ENCODE measurements at places on chromosomes 1 and 21.
A peak's percentile ranks its signal among the peaks of the same experiment; 100 is the strongest.

DNA sequence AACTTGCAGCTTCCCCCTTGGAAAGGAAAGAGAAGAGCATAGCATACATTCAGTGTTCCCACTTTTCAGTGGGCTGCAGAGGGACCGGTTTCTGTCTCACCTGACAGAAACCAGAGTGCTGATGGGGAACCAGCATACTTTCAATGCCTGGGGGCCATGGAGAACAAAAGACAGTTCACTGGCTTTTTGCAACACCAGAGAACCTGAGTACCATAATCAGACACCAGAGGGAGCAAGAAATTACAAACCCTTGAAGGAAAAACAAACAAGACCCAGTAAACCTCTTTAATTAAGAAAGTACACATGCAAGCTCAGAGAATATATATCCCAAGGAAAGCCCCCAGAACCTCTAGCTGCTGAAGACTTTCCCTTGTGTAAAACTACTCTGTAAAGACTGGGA is 51.1 kb downstream of the CSMD2 start:
- no peaks in the 10 kb centered on the region for H3K36me3 ChIP-seq
- H3K27ac ChIP-seq, result no peak overlapping the region
- DNase-seq, result peak; percentile 30
- H3K4me1 ChIP-seq, result no peaks in the 10 kb centered on the region
- no peak overlapping the region for H3K4me3 ChIP-seq

GRCh38 chr1:84086189-84086588 is 57.9 kb upstream of the PRKACB start:
- H3K27me3 ChIP-seq, result no peaks in the 10 kb centered on the region
- peaks cover 12% of the 10 kb centered on the region for H3K4me1 ChIP-seq
- H3K4me3 ChIP-seq, result no peak overlapping the region
- no peaks in the 10 kb centered on the region for H3K36me3 ChIP-seq
- no peak overlapping the region for H3K27ac ChIP-seq

GRCh38 chr1:40784771-40785151 is 1.2 kb downstream of the KCNQ4 start:
- no peaks in the 10 kb centered on the region for H3K36me3 ChIP-seq
- no peak overlapping the region for H3K27ac ChIP-seq
- DNase-seq, result peak; percentile 47
- peaks cover 4% of the 10 kb centered on the region for H3K4me1 ChIP-seq

- H3K27ac ChIP-seq, result peak within 1 kb of the TSS; percentile 79
- H3K4me1 ChIP-seq, result peaks cover 23% of the 10 kb centered on the region
- peak; percentile 81 for DNase-seq
- no peaks in the 10 kb centered on the region for H3K27me3 ChIP-seq
Measured at GRCh38 chr21:39348355-39349210, at the start of gene HMGN1. Gene HMGN1, minus strand, starts transcription at chr21:39349088. Its CDS starts 171 bp downstream, at chr21:39348917.

DNA sequence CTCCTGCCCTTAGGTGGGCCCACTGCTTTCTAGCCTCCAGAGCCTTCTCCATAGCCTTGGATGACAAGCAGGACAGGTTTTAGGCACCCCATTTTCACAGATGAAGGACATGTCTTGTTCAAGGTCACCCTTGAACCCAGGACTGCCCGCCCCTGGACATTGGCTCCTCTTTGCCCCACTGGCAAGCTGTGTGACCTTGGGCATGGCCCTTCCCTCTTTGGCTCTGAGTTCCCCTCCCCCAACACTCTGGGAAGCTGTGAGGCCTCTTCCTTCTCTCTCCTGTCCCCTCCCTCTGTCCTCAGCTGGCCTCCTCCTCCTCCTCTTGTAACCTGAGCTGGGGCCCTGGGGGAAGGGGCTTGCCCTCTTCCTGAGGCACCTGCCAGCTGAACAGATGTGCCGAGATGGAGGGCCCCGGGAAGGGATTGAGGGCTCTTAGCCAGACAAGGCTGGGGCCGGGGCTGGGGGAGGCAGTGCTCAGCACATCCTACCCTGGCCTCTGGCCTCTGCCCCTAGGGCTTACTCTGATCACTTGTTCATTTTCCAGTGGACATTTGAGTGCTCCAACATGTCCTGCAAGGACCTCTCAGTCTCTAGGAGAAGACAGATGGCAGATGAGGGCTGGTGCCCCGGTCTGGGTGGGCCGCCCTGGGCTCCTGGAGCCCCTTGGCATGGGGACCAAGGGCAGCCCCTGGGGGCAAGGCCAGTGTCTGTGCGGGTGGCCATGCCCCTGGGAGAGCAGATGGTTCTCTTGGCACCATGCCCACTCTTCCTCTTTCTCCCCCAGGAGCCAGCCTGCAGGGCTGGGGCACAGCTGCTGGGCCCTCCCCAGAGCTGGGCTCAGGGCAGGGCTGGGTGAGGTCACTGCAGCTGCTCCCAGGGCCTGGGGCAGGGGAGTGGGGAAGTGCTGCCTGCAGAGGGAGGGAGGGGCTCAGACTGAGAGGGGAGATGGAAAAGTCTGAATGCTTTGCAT is 10.7 kb downstream of the FOXO6 start:
- no peak overlapping the region for H3K4me3 ChIP-seq
- DNase-seq, result peak; percentile 71
- peaks cover 10% of the 10 kb centered on the region for H3K4me1 ChIP-seq

GRCh38 chr1:185091480-185091879 is 46.1 kb downstream of the RNF2 start:
- DNase-seq, result no peak
- no peaks in the 10 kb centered on the region for H3K4me1 ChIP-seq
- H3K4me3 ChIP-seq, result no peak overlapping the region

- no peaks in the 10 kb centered on the region for H3K27me3 ChIP-seq
- no peak overlapping the region for H3K27ac ChIP-seq
- DNase-seq, result no peak
- H3K36me3 ChIP-seq, result no peaks in the 10 kb centered on the region
- peaks cover 13% of the 10 kb centered on the region for H3K4me1 ChIP-seq
Measured at GRCh38 chr1:229107972-229108371, 162.9 kb upstream of the RAB4A start.

- no peaks in the 10 kb centered on the region for H3K27me3 ChIP-seq
- H3K27ac ChIP-seq, result no peak overlapping the region
- no peaks in the 10 kb centered on the region for H3K36me3 ChIP-seq
- no peak for DNase-seq
Measured at GRCh38 chr1:17229379-17229778, 19.5 kb upstream of the PADI3 start.

DNA sequence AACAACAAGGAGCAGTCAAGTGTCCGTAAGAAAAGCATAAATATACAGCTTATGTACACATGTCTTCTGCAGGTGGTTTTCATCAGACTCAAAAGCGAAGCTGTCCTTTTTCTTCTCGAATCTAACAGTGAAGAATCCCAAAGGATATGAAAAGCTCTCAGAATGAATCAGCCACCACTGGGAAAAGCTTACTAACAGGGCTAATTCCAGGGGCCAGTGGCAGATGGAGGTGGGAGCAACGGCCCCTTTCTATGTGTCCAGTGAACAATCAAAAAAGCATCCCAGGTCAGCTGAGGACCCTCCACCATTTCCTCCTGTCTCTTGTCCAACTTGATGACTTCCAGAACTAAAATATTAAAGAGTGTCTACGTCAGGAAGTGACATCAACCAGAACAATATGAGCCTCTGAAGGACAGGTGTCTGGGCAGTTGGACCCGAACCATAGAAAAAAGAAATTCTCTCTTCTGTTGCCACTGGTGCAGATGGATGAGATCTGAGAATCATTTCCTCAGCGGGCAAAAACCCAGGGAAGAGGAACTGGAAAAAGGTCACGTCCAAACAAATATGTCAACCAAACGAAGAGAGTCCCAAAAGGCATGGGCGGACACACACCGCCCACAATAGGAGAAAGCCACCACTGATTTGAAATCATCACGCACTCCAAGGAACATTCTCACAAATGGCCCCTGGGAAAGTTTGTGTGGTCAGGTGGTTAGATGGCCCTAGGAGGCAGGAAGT is 70.4 kb upstream of the TIAM1 start:
- H3K36me3 ChIP-seq, result no peaks in the 10 kb centered on the region
- DNase-seq, result no peak
- no peak overlapping the region for H3K4me3 ChIP-seq

DNA sequence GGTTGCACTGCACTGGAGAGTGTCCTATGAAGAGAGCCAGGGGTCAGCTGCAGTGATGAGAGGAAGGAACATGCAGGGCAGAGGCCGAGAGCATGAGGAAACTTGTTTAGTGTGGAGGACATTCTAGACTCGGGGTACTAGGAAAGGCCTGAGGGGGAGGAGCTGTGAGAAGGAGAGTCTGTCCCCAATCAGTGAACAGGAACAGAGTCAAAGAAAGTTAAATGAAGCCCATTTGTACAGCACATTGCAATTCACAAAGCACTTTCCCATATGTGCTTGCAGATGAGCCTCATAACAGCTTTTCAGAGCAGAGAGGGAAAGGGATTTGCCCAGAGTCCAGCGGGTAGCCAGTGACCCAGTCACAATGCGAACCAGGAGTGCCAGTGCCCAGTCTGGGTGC is 83.4 kb downstream of the NAV1 start:
- H3K36me3 ChIP-seq, result peaks cover 11% of the 10 kb centered on the region
- H3K27me3 ChIP-seq, result no peaks in the 10 kb centered on the region
- peak overlapping the region; percentile 15 for H3K27ac ChIP-seq
- no peak overlapping the region for H3K4me3 ChIP-seq
- DNase-seq, result no peak
- H3K4me1 ChIP-seq, result peaks cover 23% of the 10 kb centered on the region

- no peaks in the 10 kb centered on the region for H3K4me1 ChIP-seq
- no peak overlapping the region for H3K27ac ChIP-seq
- no peak overlapping the region for H3K4me3 ChIP-seq
- H3K36me3 ChIP-seq, result no peaks in the 10 kb centered on the region
- H3K27me3 ChIP-seq, result peaks cover 26% of the 10 kb centered on the region
Measured at GRCh38 chr21:15051644-15052458, 12.9 kb downstream of the NRIP1 start.
